Right hindlimb (tissue), 1 donor: ENCODE measurements at places on chromosomes 13 and 19.

GRCh38 chr19:5958074-5958850 is 19.7 kb downstream of the RANBP3 start:
- no peak for DNase-seq

DNA sequence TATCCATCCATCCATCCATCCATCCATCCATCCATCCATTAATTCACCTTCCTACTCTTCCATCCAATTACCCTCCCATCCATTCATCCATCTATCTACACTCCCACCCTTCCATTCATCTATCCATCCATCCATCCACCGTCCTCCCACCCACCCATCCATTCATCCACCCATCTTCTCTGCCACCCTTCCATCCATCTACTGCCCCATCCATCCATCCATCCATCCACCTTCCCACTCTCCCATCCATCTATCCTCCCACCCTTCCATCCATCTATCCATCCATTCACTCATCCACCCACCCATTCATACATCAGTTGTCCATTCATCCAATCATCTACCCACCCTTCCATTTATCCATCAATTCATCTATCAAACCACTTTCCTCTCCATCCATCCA is 54.3 kb downstream of the NWD1 start:
- no peak for DNase-seq

- DNase-seq: no peak
These were observed 9.4 kb downstream of the LTBP4 start for GRCh38 chr19:40610396-40611064.

- DNase-seq: no peak
These were observed 76.2 kb downstream of the SACS start for GRCh38 chr13:23357349-23357748.
